ENCODE measurements at places on chromosomes 12 and 14. TPM values are rescaled to one million over a fixed set of nuclear protein-coding genes. Genes with fewer than 3 reads are reported as not detected.

Gene ANKRD33
- not detected for total RNA-seq

Gene CDC42BPB
- total RNA-seq: 75.5 TPM

Gene GRIP1
- 3.5 TPM for total RNA-seq

Gene CACNA2D4
- 5.1 TPM for total RNA-seq

Gene MLF2
- total RNA-seq: 167 TPM

Gene FKBP3
- total RNA-seq: 46.5 TPM

Gene C1R
- 129 TPM for total RNA-seq

Gene RACGAP1
- 20.0 TPM for total RNA-seq

Gene POTEG
- not detected for total RNA-seq

Gene SCN8A
- total RNA-seq: 4.9 TPM

Gene SOAT2
- total RNA-seq: not detected

Gene ETFBKMT
- 5.2 TPM for total RNA-seq

Gene CCDC196
- total RNA-seq: 1.6 TPM

Gene SERPINA3
- 16.9 TPM for total RNA-seq

Gene DCN
- 315 TPM for total RNA-seq

- DNase-seq: no peak
Measured at GRCh38 chr12:39986674-39987073, 119.2 kb downstream of the SLC2A13 start.

- no peak for DNase-seq
Measured at GRCh38 chr12:24078318-24078765, 128.9 kb upstream of the SOX5 start.

- DNase-seq: no peak
Measured at GRCh38 chr12:72471806-72472205, 199.6 kb downstream of the TRHDE start.

GRCh38 chr14:94738751-94739150, 31.2 kb downstream of the GSC start:
- DNase-seq: no peak

GRCh38 chr14:99774556-99775307, 18.5 kb upstream of the EML1 start:
- peak; percentile 52 for DNase-seq

GRCh38 chr12:80792861-80793260, 76.1 kb downstream of the MYF5 start:
- DNase-seq: no peak

- peak; percentile 47 for DNase-seq
Measured at GRCh38 chr12:47870175-47870781, 34.5 kb downstream of the VDR start.

DNA sequence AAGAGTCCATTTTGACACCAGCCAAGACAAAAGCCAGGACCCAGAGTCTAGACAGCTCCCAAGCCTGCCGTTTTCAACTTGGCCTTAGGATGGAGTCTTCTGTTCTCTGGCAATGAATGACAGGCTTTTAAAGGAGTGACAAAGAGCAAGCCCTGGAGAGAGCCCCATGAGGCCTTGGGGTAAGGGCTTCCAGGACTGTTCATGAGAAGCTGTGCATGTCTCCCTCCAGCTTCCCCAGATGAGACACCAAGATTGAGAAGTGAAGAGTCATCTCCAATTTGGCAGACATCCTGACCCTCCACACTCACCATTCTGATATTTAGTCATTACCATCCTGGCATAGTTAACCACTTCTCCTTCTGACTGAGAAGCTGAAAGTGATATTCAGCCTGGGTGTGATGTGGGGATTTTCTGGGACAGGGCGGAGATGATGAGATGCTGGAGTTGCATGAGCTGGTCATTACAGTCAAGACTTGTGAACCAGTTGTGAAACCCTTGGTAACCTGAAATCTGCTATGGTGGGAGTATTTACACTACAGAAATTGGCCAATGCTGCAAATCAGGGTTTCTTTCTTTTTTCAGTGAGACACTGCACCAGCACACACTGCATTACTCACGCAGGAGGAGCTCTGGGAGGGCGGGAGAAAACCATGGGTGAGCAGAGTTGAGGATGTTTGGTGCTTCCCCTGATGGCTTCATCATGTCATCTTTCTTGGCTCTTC, 77.8 kb downstream of the VCPKMT start:
- no peak for DNase-seq

DNA sequence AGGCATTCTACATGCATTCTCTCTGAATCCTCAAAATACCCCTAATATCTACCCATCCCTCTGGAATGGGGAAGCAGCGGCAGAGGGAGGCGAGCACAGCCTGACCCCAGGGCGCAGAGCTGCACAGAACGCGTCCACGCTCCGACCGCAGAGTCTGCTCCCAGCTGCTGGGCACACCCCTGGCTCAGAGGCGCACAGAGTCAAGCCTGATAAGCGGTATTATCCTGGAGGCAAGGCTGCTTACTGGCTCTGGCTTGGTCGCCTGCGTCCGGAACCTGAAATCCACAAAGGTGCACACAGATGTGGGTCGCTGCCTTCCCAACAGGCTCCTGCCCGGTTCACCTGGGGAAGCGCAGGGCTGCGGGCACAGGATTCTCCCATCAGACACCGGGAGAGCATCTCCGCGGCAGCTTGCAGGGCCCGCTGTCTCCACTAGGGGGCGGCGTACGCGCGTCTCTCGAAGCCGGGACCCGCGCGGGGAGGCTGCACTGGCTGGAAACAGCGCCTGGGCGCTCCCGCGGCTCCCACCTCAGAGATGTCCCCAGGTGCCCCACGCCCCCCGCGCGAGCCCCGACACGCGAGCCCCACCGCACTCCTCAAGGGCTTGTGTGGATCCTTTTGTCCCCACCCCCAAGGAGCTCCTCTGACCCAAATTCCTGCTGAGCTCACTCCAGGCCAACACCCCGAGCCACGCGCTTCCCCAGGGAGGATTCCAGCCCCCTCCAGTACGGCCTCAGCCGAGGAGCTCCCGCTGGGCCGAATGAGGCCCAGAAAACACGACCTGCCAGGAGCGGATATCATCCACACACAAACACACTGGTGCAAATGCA, 120.1 kb upstream of the FZD10 start:
- no peak for DNase-seq

GRCh38 chr12:2083561-2083960, 30.8 kb downstream of the CACNA1C start:
- no peak for DNase-seq

DNA sequence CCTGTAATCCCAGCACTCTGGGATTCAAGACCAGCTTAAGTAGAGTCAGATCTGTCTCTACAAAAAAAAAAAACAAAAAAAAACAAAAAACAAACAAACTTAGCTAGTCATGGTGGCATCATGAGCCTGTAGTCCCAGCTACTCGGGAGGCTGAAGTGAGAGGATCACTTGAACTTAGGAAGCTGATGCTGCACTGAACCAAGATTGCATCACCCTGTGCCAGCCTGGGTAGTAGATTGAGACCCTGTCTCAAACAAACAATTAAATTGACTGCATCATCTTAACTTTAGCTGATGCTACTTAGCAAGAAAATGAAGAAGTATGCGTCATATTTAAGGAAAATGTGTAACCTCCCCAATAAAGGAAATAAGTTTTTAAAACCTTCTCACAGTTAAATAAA, 136.6 kb upstream of the ATXN7L3B start:
- no peak for DNase-seq

DNA sequence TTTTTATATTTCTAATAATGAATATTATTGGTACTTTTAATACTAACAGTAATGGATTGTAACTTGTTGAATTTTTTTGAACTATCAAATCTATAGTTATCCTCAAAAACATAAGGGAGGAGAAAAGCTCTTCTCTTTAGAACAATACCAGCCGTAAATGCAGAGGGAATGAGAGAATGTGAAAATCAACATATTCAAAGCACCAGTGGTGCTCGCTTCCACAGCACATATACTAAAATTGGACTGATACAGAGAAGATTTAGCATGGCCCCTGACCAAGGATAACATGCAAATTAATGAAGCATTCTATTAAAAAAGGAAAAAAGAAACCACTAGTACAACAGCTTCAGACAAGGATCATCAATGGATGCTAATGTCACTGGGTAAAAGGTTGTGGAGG, 15.8 kb downstream of the R3HDM2 start:
- DNase-seq: no peak

GRCh38 chr12:113889076-113889475, 77.0 kb downstream of the RBM19 start:
- DNase-seq: no peak

DNA sequence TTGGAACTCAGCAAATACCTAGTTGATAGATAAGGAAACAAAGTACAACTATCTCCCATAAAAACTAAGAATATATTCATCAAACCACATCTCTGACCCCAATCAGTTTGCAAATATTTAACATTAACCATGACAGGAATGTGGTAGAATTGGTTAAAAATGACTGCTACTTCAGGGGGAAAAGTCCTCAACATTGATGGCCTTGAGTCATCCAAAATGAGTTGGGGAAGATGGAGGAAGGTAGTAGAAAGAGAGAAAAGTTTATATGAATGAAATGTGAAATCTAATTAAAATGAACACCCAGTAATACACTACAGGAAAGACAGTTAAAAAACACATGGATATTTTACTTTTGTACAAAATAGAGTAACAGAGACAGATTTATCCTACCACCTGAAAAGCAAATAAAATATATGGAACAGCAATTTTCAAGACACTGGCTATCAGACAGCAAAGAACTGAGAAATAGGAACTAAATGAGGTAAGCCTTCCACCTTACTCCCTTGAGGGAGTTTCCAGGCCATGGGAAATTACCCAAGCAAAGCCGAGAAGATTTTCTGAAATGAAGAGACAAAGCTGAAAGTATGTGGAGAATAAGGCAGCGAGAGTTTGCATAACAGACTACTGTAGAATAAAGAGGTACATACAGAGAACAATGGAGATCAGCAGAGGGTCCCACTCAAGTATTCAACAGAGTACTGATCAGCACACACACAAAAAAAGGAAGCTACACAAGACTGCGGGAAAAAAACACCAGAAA, 49.6 kb downstream of the TC2N start:
- no peak for DNase-seq

- no peak for DNase-seq
Measured at GRCh38 chr12:123120452-123121166, 30.3 kb downstream of the PITPNM2 start.

DNA sequence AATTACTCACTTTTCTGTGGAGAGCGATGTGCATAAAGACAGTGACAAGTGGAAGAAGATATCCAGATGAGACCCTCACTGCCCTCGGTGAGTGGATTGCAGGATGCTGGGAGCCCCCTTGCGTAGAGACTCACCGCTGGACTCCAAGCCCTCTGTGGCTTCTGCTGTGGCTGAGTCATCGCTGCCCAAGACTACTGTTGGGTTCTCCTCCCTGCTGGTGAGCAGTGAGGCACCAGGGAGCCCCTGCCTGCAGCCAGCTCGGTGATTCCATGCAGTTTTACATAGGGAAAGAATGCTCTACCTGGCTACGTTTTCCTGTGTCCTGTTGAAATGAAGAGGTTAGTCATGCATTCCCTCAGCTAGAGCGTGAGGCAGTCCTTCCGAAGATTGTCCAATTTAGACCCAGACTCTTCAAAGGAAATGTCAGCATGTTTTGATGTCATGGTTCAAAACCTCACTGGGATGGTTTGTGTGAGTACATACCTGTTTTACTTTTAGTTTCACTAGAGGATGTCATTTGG, 28.2 kb downstream of the TRAF3 start:
- DNase-seq: no peak

- DNase-seq: no peak
Measured at GRCh38 chr12:48339442-48340117, 11.1 kb downstream of the ZNF641 start.

DNA sequence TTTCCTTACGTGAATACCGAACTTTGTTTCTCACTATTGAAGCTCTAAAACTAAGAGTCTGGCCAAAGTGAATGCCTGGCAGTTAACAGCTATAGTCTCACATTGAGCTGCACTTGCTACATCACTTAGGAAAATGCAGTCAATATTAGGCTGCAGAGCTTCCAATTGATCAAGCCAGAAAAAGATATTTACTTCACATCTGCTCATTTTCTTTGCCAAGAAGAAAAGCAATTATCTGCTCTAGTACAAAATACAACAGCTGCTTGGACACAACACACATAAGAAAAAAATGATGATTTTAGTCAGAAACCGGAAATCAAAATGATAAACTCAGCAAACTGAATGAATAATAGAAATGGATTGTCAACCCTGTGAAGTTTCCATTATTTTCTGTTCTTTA, 45.4 kb downstream of the TMTC1 start:
- DNase-seq: no peak

- DNase-seq: no peak
Measured at GRCh38 chr14:56310643-56311042, 192.4 kb downstream of the PELI2 start.

DNA sequence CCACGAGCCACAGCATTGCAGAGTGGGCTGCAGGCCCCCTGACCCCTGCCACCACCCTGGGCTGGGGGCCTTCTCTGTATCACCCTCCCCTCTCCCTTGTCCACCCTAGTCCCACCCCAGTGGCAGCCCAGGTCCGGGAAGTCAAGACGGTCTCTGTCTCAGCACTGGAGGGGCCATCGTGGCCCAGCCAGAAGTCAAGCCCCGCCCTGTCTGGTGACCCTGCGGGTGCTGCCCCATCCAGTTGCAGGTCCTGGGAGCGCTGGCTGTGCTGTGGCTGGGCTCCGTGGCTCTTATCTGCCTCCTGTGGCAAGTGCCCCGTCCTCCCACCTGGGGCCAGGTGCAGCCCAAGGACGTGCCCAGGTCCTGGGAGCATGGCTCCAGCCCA, 2.7 kb downstream of the PLD4 start:
- no peak for DNase-seq

DNA sequence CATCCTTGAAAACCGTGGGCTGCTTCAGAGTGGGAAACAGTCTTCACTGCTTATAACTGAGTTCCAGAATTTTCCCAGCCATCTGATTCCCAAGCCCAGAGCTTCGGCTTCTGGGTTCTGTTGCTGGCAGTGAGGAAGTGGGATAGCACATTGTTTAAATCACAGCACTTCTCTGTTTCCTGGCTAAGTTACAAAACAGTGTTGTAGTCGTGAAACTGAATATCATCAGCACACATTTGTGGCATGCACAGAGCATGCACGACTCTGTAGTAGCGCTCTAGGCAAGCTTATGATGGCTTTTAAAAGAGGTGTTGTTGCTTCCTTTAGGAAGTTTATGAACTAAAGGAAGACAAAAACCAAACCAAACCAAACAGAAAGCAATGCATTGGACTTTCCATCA, 1005.5 kb downstream of the NRXN3 start:
- no peak for DNase-seq

- DNase-seq: no peak
Measured at GRCh38 chr14:92941531-92941930, 18.6 kb downstream of the CHGA start.

All from left colon (tissue), 2 donors.